ENCODE measurements at places on chromosomes 11 and 22.

DNA sequence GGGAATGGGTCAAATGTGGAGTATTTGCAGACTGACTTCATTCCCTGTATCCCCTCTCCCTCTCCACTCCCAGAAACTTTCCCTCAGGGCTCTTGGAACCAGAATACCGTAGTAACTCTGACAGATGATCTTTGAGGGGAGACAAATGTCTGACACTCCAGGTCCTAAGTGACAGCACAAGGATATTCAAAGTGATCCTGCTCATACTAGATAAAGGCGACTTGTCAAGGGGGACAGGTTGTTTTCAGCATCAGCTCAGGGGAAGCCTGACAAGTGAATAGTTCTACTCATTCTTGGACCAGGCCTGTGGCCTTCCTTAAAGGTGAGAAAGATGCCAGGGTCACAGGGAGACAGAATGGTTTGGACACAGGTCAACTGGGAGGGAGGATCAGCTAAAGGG, 92.8 kb downstream of the NXPE2 start:
- no peak for DNase-seq

- DNase-seq: no peak
Measured at GRCh38 chr11:34346551-34346950, 11.3 kb downstream of the ABTB2 start.

DNA sequence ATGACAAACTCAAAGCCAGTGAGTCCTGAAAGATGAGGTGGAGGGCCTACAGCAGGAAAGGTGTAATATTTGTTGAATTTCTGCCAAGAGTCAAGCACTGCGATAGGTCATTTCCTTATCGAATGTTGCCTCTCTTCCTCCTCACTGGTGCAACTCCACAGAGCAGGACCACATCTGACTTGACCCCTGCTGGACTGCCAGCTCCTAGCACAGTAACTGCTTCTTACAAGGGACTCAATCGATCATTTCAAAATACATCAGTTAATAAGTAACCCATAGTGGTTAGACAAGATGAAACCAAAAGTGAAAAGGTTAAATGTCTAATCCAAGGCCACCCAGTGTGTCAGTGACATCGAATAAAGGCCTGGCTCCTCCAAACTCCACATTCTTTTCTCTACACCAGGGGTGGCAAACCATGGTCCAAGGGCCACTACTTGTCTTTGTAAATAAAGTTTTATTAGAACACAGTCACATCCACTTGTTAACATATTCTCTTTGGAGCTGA, 98.5 kb upstream of the CSNK2A3 start:
- no peak for DNase-seq

- no peak for DNase-seq
Measured at GRCh38 chr11:111000400-111001080, 245.0 kb upstream of the POU2AF2 start.

- no peak for DNase-seq
Measured at GRCh38 chr11:67022961-67023956, at the start of gene SYT12. Gene SYT12 (plus strand): TSS chr11:67023134. CDS start chr11:67030145, 7,011 bp downstream.
